ENCODE measurements at places on chromosomes 3 and 15.

- no peak for DNase-seq
Measured at GRCh38 chr15:96343113-96344059, 12.9 kb downstream of the NR2F2 start.

DNA sequence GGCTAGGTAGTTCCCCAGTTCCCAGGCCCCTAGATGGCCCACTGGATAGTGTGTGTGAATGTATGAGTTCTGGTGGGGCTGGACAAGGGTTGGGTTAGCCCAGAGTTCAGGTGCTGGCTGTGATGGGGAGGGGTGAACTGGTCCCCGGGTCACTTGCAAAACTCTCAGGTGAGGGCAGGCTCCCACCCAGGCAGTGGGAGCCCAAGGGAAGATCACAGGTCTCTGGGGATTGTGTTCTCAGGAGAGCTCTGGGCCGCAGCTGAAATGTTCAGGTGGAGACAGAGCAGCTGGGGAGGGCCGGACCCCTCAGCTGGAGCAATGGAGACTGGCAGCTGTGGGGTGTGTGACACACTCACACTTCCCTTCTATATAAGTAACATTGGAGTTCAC, 12.8 kb upstream of the FAM98B start:
- DNase-seq = no peak

GRCh38 chr3:169244119-169244864, 419.2 kb downstream of the MECOM start:
- no peak for DNase-seq

DNA sequence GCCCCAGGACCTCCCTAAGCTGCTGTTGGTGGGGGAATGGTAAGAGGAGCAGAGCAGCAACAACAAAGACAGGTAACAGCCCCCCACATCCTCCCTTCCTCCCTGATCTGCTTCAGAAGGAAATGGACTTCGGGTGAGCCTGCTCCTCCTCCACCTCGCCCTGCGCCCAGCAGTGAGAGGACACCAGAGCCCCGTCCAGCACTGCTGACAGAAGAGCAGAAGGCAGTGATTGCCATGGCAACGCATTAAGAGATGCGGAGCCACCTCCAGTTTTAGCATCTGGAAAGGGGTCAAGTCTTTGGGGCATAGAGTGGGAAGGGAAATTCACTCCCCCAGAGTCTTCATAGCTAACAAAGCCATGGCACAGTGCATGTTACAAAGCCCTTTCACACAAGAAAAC, 77.6 kb upstream of the HRH1 start:
- DNase-seq = no peak

DNA sequence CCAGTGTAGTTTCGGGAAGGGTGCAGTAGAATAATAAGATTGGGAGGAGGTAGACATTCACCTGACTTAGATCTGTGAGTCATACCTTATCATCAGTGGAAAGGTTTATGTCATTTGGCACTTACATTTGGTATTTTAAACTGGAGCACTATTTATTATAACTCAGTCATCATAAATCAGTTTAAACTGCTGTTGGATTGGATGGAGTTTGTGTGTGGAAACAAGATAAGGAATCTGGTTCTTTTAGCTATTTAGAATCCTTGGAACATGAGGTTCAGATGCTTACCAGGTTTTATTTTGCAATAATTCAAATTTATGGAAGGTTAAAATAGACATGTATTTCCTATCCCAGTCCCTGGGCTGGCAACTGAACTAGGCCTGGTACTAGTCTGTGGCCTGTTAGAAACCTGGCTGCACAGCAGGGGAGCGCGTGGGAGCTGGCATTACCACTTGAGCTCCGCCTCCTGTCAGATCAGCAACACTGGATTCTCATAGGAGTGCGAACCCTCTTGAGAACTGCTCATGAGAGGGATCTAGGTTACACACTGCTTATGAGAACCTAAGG, 34.5 kb downstream of the ZFAND6 start:
- DNase-seq = peak; percentile 15

DNA sequence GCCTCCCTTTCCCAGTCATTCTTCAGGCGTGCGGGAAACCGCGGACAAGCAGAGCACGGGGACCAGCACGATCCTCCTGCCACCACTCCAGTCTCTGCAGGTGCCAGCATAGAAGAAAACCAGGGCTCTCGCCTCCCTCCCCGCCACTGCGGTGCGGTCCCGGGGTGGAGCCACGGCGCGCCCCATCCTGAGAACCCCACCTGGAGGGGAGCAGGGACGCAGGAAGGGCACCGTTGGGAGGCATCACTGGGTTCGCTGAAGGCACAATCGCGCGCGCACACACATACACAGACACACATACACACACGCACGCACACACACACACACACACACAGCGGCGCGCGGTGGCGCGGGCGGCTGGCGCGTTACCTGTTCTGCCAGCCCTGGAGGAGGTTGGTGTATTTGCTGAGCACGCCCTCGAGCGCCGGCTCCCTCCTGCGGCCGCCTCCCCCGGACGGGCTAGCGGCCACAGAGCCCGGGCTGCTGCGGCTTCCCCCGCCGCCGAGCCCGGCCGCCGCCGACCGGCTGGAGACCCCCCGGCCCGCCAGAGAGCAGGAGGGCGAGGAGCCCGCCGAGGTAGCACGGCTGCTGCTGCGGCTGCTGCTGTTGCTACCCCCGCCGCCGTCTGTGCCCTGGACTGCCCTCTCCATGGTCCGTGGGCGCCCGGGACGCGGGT, 394 bp downstream of the OSBPL10 start:
- DNase-seq = peak; percentile 57

DNA sequence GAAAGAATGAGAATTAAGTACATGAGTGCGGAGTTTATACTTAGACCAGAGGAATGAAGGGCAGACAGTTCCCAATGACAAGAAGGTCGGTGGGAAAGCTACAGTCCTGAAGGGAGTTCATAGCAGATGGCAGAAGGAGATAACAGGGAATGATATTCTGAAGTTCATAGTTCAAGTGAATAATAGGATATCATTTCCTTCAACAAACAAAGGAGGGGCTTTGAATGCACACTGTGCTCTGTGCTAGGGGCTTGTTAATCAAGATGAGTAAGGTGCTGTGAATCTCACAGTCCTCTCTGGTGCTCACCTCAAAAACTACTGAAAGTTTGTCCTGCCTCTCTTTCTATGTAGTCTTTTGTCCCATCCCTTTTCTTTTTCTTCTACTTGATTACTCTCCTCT, 41.9 kb downstream of the SIDT1 start:
- no peak for DNase-seq

DNA sequence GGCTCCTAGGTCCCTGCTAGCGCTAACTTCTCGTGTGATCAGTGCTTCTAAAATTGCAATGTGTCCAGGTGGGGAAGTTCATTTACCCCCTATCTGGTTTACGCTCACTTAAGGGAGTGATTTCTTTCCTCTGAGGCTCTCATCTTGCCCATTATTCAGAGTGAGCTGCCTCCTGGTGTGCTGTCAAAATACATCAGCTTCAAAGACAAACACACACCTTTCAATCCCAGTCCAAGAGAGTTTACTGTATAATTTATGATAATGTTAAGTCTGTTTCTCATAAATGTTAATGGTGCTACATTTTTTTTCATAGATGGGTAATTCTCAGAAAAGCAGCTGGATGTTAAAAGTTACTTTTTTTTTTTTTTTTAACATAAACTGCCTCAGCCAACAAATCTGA, 112.3 kb downstream of the RORA start:
- DNase-seq = peak; percentile 14

DNA sequence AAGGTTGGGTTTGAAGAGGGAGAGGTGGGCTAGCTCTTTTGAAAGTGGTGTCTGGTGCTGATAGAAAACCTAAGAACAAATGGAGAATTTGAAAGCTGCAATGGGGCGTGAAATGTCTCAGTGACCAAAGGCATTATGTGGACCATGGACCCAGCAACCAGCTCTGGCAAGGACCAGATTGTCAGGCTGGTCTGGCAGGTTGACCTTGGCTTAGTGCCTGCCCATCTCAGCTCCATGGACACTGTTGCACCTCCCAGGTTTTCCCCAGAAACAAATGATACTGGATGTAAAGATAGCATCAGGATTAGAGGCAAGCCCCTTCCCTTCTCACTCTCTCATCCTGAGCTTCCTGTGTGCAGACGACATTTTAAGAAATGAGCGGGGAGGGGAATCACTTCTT, 302.9 kb upstream of the LRRFIP2 start:
- DNase-seq = no peak

DNA sequence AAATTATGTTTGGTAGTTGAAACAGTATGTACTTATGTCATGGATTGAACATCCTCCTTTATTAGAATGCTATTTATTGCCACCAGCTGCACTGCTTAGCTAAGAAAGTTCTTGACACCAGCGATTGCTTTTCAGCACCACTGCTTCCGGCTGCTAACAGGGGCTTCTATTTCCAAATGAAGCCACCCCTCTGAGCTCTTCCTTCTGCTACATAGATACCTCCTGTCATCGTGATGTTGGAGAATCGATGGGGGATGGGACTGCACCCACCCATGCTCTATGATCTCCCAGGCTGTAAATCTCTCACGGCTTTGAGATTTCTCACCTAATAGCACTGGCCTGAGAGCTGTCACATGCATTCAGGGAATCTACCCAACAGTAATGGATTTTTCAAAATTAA, 259.2 kb downstream of the MEIS2 start:
- peak; percentile 14 for DNase-seq

- no peak for DNase-seq
Measured at GRCh38 chr3:43346978-43347749, 60.8 kb downstream of the SNRK start.

- no peak for DNase-seq
Measured at GRCh38 chr3:23170291-23170690, 32.8 kb upstream of the UBE2E2 start.

DNA sequence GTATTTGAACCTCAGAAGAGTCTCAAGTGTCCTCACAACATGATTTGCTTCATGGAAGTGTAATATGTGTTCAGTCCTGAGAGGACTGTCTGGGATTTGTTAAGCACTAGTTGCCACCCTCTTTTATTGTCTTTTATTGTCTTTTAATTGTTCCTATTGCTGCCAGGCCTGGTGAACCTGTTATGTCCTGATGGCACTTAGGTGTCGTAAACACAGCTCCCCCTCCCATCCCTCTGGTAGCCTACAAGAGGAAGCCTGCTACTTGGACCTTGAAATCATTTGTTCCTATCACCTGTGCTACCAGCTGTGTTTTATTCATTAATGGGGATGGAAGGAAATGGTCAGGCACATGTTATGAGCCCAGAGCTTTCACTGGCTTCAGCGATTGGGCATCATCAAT, 19.3 kb downstream of the CCNB2 start:
- no peak for DNase-seq

- DNase-seq = no peak
Measured at GRCh38 chr15:98955331-98955730, 52.3 kb downstream of the PGPEP1L start.

- peak; percentile 92 for DNase-seq
Measured at GRCh38 chr3:14369675-14370669, 32.4 kb upstream of the SLC6A6 start.

DNA sequence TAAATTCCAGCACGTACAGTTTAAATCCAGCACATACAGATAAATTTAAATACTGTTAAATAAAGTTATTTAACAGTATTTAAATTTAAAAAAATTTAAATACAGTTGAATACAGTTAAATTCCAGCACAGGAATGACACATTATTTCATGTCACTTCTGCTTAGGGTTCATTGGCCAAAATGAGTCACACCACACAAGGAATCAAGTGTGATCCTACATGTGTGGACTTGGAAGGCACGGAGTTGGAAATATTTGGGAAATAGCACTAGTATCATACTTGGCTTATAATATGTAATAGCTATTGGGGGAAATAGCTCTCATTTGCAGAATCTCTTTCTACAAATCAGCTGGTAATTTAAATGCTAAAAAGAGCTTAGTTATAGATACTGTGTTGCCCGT, 10.6 kb downstream of the RAB7A start:
- DNase-seq = no peak

- no peak for DNase-seq
Measured at GRCh38 chr15:71444866-71445590, 329.8 kb downstream of the THSD4 start.

- DNase-seq = no peak
Measured at GRCh38 chr3:197784019-197784585, 7.0 kb upstream of the LRCH3 start.

DNA sequence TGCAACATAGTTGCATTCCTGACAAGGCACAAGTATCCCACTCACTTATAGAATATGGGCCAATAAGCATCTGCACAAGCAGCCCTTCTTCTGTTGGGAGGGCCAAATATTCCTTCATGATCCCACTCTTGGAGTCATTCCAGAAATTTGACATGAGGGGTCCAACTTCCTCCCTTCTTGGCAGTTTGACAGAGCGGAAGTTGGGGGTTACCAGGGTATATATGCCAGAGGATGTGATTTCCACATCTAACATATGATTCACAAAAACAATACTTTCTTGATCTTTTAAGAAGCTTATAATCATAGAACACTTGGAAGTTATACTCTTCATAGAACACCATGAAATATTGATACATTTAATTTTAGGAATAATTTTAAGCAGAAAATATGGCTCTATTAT, 100.9 kb upstream of the CRBN start:
- DNase-seq = no peak

- DNase-seq = no peak
Measured at GRCh38 chr3:48422681-48423080, 7.2 kb downstream of the PLXNB1 start.

DNA sequence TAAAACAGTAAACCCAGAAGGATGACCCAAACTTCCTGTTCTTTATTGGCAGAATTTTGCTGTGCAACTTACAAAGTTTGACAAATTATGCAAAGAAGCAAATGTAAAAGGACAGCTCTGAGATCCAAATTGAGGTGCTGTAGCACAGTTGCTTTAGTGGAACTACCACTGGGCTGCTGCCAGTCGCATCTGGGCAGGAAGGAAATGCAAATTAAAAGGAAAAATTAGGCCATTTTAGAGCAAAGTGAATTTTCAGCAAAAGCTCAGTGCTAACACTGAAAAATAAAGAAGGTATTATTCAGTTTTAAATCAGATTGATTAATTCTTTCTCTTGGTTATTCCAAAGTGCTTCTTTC, 104.5 kb downstream of the ZMAT3 start:
- no peak for DNase-seq

DNA sequence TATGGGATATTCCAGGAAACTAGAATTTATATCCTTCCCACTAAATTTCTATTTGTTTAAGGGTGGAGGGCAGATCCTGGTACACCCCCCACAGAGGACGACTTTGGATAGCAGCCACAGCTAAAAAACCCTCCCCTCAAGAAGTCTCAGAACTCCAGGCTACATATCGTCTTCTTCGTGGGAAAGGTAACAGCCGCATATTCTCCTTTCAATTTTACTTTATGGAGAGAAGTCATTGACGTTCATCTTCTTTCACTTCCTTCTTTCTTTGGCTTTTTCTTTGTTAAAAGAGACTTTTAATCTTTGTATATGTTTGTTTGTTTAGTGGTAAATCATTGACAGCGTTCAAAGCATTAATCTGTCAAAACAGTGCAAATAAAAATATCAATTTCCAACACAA, 36.3 kb downstream of the TRIP4 start:
- DNase-seq = no peak

GRCh38 chr3:61857297-61857696, 295.9 kb downstream of the PTPRG start:
- DNase-seq = no peak

DNA sequence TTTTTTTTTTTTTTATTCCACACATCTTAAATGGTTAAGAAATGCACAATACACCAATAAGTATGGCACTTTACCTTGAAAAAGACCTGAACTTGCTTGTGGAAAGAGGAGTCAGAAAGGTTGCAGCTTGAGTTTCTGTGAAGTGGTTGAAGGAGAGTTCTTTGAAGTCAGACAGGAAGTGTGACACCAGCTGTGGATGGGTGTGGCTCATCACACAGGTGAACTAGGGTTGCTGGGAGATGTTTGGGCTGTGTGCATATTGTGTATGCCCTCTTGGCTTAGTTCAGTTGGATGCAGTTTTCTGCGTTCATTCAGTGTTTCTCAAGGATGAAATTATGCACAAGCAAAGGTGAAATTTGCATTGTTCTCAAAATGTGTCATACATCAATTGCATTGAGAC, 6.3 kb downstream of the AEN start:
- no peak for DNase-seq

All from WERI-Rb-1 (cell line).